Fibroblast of lung (primary cell): ENCODE measurements at places on chromosomes 11 and 22.

- peak; percentile 68 for DNase-seq
Measured at GRCh38 chr22:46390652-46391301, 55.3 kb downstream of the TRMU start.

DNA sequence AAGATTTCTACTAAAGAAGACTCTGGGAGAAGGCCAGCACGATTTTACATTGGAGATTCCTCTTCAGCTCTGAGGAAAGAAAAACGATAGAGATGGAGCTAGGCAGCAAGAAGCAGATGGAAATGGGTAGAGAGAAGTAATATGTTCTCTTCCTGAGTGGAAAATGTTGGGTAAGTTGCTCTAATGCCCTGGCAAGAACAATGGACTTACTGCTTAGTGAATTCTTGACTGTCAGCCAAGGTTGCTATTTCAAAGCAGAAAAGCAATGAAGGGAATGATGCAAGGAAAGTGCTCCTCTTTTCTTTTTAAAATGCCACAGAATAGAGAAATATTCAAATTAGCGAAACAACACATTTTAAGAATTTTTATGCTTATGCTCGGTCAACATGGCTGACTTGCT is 38.4 kb upstream of the CWF19L2 start:
- peak; percentile 58 for DNase-seq

DNA sequence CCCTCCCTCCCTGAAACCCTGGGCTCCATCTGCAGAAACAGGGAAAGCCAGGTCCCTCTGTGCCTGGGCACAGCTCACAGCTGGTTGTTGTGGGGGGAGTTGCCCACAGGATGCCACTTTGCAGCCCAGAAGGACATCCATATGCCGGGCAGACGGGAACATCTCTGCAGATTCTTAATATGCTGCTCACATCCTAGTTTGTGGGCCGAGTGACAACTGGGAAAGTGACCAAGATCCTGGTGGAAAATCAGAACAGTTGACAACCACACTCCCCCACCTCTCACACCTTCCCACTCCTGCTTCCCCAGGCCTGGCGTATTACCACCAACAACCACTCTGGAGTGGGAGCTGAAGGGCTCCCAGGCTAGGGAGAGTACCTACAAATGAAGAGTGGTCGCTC is 7.3 kb upstream of the SCGB1A1 start:
- DNase-seq: no peak

DNA sequence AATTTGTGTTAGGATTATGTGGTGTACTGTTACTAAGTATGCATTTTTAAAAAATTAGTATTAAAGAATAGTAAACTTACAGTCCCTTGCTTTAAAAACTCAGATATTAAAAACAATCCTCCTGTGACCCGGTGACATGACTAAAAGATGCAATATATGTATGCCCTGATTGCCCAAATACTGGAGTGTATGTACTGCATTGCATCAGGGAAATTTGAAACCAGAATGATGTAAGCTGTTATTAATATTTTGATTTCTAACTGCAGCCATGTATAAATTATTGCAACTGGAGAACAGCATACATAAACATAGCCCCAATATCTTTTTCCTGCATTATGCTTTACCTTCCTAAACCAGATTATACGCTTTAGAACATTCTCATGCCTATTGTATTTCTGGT is 3.7 kb upstream of the HSPA8 start:
- no peak for DNase-seq

DNA sequence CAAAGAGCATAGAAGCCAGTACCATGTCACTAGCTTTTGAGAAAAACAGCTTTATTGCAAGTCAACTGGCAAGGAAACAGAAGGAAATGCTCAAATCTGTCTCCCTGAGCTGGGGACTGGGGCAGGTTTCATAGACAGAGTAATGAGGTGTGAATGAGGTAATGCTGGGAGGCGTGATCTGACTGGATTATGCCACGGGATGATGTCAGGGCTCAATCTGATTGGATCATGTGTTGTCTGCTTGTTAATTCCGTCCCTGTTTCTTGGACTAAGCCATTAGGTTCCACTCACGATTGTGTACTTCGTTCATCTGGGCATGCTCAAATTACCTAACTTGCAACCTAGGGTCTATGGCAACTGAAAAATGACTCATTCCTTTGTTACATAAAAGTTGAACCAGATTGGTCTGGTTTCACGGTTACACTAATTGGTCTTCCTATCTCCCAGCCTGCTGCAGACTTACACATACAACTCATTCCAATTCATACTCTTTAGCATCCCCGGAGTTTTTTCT is 20.2 kb upstream of the OR10A5 start:
- DNase-seq: no peak

- no peak for DNase-seq
Measured at GRCh38 chr22:31193092-31193491, 19.0 kb upstream of the LIMK2 start.

- DNase-seq: peak; percentile 32
Measured at GRCh38 chr22:29727131-29727523, 7.3 kb downstream of the CABP7 start.

- peak; percentile 72 for DNase-seq
Measured at GRCh38 chr11:57792060-57792541, 30.5 kb downstream of the CTNND1 start.

DNA sequence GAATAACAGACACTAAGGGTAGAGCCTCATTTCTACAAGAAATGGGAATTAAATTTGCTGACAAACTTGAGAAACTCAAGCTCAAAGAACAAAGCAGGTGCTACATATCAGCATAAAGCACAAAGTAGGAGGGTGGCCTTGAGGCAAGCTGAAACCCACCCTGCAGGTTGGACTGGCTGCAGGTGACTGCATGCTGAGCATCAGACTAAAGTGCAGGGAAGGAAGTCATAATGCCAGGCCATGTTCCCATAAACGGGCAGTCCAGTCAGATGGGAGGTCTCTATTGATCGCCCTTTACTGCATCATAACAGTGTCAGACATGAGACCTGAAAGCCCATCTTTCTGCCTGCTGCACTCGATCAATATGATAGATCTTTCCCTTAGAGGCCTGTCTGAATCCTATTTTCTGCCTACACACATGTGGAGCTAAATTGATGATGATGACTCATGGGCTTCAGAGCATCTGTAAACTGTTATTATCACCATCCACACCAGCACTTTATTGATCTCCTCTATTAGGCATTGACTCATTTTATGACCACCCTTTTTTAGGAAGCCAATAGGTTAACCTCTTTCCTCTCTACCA is 224.5 kb upstream of the DDI1 start:
- no peak for DNase-seq

DNA sequence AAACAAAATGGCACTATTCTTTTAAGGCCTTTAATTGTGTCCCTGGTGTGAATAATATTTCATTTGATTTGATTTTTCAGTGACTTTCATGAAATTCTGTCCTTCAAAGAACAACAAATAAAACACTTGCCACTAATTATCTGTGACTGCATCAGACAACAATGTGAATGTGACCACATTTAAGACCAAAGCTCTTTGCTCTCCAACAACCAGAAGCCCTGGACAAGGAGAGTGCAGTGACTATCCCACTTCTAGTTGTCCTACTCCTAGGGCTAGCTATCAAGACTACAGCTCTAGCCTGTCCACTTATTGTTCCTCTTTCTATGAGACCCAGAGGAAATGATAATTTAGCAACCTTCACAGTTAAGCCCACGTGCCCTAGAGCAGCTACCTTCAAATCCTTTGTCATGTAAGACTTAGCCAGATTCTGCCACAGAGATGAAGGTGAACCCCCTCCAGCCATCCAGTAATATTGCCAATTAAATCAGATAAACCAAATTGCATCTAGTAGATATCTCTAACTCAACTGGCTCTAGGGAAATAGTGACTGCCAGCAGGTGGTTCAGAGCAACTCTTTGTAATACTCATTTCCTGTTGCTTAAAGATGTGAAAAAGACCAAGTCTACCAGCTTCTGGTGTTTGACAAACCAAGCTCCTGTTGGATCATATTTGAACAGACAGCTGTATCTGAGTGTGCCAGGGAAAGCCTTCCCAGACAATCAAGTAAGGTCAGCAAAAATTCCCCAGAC is 142.6 kb upstream of the BLID start:
- no peak for DNase-seq

GRCh38 chr11:120807414-120808150 is 216.3 kb upstream of the TBCEL start:
- DNase-seq: peak; percentile 96

- DNase-seq: no peak
Measured at GRCh38 chr11:102559839-102560238, 29.3 kb upstream of the MMP7 start.

GRCh38 chr11:128551058-128551457 is 36.3 kb downstream of the ETS1 start:
- no peak for DNase-seq

GRCh38 chr22:42766860-42767259 is 46.2 kb upstream of the A4GALT start:
- DNase-seq: no peak

DNA sequence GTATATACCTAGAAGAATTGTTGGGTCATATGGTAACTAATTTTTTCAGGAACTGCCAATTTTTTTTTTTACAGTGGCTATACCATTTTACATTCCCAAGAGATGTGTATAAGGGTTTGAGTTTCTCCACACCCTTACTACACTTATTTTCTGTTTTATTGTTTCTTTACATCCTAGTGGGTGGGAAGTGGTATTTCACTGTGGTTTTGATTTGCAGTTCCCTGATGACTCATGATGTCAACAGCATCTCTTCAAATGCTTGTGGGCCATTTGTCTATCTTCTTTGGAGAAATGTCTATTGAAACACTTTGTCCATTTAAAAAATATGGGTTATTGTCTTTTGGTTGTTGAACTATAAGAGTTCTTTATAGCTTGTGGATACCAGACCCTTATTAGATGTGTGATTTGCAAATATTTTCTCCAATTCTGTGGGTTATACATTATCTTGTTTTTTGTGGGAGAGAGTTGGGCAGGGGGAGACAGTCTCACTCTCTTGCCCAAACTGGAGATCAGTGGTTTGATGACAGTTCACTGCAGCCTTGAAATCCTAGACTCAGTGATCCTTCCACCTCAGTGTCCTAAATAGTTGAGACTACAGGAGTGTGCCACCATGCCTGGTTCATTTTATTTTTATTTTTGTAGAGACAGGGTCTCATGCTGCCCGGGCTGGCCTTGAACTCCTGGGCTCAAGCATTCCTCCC is 30.3 kb upstream of the PISD start:
- peak; percentile 31 for DNase-seq

DNA sequence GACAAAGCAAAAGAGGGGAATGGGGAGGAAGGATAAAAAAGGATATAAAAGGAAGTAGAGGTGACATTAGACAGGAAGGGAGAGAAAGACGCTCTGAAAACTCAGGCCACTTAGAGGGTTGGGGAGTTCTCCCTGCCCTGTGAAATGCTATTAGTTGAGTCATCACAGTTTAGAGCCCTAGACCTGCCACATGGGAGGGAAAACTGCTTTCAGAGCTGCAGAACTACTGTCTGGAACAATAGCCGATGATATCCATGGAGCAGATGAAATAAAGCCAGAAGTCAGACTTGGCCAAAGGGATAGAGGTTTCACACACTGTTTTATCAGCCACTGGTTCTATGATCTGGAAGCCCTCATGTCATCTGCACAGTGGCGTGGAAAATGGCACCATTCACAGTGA is 157.9 kb downstream of the NCAM1 start:
- no peak for DNase-seq

- DNase-seq: peak; percentile 85
Measured at GRCh38 chr22:43293655-43294392, 49.3 kb downstream of the SCUBE1 start.

DNA sequence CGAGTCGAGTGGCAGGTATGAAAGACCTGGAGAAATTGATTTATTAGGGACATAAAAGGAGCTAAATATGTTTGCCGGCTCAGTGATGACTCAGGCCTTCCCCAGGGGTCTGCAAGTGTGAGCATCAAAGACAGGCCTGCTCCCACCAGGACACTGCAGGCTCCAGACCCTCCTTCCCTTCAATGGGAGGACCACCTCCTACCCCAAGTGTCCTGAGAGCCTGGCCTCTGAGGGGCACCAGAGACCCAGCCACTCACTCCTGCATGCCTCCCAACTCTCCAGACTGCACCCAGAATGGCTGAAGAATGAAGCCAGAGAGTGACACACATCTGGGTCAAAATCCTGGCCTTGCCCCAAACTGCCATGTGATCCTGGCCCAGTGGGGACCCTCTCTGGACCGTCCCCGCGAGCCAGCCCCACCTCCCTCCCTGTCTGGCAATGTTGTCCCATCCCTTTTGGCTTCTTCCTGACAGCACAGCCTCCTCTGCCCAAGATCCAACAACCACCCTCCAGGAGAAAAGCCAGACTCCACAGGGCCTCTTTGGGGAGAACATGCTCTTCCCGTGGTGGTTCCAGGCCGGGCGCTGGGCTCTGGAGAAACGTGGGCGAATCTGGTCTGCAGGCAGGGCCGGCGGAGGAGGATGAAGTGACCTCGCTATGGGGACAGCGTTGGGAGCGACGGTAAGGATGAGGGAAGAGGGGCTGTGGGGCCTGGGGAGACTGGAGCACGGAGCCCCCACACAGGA is 36.2 kb downstream of the CYTH4 start:
- DNase-seq: no peak

DNA sequence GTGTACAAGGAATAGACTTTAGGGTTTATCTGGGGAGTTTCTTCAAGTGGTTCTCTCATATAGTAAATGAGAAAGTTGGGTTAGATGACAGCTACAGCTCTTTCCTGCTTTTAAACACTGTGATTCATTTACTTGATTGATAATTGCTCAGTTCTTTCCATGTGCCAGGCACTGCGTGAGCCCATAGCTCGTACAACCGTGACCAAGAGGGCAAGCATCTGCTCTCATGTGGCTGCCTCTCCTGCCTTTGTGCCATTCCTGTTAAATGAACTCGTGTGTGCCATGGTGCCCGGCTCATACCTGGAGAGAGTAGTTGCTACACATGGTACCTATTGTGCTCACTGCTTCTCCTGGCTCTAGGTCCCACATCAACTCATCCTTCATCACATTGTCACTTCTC is 206.3 kb downstream of the SNX19 start:
- no peak for DNase-seq

DNA sequence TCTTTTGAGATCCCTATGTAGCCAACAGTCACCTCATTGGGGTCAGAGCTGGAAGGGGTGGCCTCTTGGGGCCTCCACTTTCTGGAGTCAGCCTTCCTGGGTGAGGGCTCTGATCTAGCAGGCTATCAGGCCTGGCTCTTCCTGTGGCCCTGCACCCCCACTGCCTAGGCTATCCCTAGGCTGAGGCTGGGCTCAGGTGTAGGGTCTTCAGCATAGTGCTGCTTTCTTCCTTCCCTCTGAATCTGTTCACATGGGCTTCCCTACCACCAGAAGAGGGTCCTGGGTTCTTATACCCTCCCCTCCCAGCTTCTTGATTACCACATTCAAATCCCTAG is 456 bp upstream of the SPI1 start:
- no peak for DNase-seq

GRCh38 chr22:36226189-36226588 is 13.1 kb downstream of the APOL2 start:
- no peak for DNase-seq

- DNase-seq: peak; percentile 26
Measured at GRCh38 chr11:76216536-76217325, 10.4 kb upstream of the WNT11 start.

GRCh38 chr11:15651816-15652215 is 537.1 kb downstream of the INSC start:
- no peak for DNase-seq
